ENCODE measurements at places on chromosomes 11 and 22. TPM values are rescaled to one million over a fixed set of nuclear protein-coding genes. Genes with fewer than 3 reads are reported as not detected.

GRCh38 chr11:112745973-112746372 lies 215.2 kb upstream of the NCAM1 start:
- peaks cover 22% of the 10 kb centered on the region for H3K27me3 ChIP-seq
- H3K27ac ChIP-seq = no peak overlapping the region
- no peak for DNase-seq
- H3K4me3 ChIP-seq = no peak overlapping the region

The IL18 gene
- total RNA-seq = not detected

The SPDYC gene
- not detected for total RNA-seq

DNA sequence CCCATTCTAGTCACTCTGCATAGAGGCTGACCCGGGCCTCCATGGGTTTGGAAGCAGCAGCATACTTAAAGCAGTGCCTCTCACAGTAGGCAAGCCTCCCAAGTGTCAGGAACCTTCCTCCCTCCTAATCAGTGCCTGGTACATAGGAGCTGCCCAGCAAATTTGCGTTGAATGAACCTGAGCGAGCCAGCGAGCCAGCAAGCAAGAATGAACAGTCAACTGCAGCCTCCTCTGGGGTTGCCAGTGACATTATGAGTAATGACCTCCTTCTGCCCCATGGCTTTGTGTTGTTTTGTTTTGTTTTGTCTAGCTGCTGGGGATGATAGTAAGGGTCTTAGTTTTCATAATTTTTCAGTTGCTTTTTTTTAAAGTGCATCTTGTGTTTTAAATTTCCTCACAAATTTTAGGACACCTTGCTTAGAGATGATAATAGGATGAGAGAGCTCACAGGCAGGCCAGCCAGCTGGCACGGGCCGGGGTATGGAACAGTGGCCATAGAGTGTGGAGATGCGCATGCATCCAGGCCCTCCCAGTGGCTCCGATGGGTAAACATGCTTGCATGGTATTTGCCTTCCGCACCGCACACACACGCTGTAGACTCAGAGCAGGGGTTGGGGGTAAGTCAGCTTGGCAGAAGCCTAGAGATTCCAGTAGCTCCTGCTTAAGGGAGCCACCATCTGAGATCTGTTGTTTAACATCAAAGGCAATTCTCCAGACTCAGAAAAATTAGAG lies 36.1 kb downstream of the TTC12 start:
- peaks cover 48% of the 10 kb centered on the region for H3K36me3 ChIP-seq
- no peaks in the 10 kb centered on the region for H3K4me1 ChIP-seq
- H3K27me3 ChIP-seq = no peaks in the 10 kb centered on the region
- no peak overlapping the region for H3K27ac ChIP-seq
- no peak for DNase-seq
- H3K4me3 ChIP-seq = no peak overlapping the region

All from activated CD4-positive, alpha-beta memory T cell treated with anti-CD3 and anti-CD28 coated beads for 36 hours (primary cell).